Anterior cingulate cortex (tissue), 58 donors: ENCODE measurements at places on chromosomes 3 and 15.

GRCh38 chr3:188271226-188271914 is 117.4 kb downstream of the LPP start:
- DNase-seq: no peak

DNA sequence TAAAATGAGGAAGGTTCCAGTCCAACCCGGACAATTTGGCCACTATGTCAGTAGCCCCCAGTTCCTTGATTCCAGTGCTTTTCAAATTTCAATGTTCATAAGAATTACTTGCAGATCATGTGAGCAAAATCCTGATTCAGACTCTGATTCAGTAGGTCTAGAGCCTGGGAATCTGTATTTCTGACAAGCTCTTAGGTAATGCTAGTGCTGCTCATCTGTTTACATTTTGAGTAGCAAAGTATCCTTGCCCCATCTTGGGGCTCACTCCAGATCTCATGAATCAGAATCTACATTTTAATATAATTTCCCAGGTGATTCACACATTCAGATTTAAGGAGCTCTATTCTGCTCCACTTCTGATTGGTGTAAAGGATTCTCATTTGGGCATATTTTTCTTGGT is 142.0 kb downstream of the NAALADL2 start:
- DNase-seq: no peak

DNA sequence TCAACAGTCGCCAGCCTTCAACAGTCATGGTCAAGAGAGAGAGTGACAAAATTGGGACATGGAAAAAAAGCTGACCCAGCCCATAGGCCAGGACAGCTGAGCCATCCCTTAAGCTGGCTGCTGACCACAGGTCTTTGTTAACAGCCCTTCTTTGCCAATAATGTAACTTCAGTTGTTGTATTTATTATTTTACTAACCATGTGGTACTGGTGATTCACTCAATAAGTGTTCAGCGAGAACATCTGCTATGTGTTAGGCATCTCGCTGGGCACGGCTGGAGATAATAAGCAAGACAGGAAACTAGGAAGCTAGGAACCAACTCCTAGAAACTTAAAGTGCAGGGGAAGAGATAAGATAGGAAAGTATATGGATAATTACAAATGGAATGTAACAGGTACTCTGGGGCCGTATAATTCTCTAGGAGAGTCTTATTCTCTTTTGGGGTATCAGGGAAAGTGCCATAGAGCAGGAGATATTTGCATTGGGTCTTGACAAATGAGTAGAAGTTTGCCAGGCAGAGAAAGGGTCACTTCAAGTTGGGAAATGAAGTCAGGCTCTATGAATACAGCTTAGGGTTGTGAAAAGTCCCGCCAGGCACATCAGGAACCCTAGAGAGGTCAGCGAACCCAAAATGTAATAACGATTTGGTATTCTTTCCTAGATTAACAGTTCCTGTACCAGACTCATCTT is 84.0 kb upstream of the TRA2B start:
- DNase-seq: no peak

DNA sequence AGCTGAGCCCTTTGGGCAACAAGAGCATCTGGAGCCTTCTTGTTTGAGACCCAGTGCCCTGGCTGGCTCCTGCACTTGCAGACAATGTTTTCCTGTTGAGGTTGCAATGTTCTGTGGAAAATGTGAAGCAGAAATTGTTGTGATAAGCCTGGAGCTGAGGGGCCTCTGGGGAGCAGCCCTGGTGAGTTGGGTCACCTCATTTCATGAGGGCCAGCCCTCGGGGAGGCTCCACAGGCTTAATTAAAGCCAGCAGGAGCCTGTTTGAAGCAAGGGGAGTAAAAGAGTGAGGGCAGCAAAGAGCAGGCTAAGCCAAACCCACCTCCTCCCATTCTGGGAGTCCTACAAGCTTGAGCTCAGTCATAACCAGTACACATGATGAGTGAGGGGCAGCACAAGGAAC is 154.3 kb downstream of the ALDH1A2 start:
- DNase-seq: no peak

GRCh38 chr3:38054499-38055001 is 15.5 kb downstream of the DLEC1 start:
- DNase-seq: no peak

GRCh38 chr3:139388821-139389551 is 461 bp downstream of the COPB2 start:
- no peak for DNase-seq

- DNase-seq: no peak
Measured at GRCh38 chr3:127264292-127264691, 23.6 kb downstream of the PRR20G start.

DNA sequence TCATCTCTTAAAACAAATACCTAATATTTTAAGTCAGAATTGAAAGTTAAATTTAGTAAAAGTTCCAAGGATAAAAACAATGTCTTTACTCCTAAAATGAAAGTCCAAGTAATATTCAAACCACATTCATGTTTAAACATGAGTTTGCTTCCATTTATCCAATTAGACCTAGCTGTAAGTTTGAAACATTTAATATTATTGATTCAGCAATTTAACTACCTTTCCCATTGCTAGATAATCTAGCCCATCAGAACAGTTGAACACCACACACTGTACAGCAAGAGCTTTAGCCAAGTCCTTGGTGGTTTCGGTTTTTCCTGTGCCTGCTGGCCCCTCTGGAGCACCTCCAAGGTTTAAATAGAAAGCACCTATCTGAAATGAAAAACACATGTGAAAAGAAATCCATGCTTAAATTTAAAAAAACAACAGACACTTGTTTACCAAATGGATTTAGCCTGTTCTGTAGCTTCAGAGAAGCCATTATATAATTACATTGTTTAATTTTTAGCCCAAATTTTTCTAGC is 97.8 kb downstream of the DNAH12 start:
- no peak for DNase-seq

DNA sequence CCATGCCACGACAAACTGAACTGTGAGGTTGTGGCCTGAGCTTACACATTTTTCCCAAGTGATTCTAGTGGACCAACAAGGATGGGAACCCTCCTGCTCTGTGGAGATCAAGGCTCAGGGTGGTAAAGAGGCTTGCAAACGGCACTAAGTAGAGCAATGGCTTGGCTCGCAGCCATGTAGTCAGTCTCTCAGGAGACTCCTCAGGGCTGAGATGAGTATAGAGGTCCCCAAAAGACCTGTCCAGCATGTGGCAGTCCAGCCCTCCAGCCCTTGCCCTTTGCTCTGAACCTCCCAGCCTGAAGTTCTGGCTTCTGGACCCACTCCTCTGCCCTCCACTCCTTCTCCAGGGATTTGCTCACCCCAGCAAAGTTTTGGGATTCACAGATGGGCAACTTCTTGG is 8.3 kb upstream of the CAMP start:
- DNase-seq: no peak
